ENCODE measurements at places on chromosomes 1 and 21.

DNA sequence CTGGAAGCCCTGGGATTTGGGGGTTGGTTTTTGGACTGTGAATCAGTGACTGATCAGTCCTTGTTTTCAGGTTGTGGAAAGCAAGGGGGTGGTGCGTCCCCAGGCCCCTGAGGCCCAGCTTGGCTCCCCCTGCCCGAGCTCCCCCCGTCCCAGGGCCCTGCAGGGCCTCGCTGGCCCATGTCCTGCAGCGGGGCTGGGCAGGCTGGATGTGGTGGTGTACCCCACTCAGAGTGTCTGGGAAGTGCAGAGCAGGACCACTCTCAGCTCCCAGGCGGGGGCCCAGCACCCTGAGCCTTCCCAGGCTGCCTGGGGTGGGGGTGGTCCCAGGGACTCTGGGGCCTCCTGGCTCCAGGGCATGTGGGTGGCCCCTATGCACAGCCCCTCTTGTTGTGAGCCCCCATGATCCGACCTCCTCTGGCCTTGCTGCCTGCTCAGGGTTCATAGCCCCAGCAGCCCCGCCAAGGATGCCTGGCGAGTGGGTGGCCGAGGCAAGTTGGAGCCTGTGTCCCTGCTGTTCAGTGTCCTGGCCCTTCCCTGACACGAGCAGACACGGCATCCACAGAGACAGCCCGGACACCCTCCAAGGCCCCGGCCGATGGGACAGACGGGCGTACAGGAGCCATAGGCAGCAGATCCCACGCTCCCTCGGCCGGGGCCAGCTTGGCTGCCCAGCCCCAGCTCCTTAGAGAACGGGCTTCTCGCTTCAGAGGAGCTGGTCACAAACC is 37.9 kb downstream of the SLX9 start:
- no peak for DNase-seq

DNA sequence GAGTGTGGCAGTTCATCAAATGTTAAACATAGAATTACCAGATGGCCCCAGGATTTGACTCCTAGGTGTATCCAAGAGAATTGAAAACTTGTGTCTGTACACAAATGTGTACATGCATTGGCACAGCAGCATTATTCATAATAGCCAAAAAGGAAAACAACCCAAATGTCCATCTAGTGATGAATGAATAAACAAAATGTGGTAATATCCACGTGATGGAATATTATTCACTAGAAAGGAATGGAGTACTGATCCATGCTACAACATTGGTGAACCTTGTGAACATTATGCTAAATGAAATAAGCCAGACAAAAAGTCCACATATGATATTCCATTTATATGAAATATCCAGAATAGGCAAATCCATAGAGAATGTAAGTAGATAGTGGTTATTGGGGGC is 77.7 kb downstream of the RAVER2 start:
- no peak for DNase-seq

DNA sequence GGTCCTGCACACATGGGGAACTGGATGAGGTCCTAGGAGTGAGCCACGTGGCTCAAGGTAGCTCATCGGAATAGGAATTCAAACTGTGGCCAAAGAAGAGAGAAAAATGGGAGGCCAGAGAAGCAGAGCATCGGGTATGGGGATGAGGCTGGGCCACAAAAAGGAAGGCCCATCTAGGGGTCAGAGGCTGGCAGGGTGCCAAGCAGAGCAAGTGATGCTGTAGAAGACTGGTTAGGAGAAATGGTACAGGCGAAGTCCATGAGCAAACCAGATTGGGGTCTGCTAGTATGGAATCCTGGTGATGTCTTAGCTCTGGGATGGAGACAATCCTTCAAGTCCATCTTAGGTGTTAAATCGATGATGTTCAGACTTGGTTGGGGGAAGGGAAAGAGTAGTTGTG is 68.0 kb downstream of the TEX35 start:
- no peak for DNase-seq

DNA sequence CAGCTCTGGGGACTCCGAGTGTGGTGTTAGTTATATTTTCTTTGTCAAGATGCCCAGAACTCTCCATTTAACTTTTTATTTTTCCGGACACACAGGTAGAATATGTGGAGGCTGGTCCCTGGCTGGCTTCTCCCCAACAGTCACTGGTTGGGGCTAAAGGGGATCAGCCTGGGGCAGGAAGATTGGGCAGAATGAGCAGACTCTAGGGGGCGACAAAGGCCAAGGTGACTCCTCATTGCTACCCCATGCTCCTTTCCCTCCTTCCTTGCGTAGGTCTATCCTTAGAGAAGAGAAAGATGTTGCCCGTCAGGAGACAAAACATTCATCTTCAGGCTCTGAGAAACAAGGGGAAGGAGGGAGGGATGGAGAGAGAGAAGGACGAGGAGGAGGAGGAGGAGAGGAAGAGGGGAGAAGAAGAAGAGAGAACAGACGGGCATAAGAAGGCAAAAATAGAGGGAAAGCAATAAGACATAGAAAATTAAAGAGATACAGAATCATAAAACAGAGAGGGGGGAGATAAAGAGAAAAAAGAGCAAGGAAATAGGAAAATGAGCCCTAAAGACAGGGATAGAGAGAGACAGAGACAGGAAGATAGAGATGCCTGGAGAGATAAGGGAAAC is 89.9 kb downstream of the FOXD2 start:
- DNase-seq: no peak

- DNase-seq: no peak
These were observed 7.9 kb downstream of the KLHDC8A start for GRCh38 chr1:205348554-205349487.

DNA sequence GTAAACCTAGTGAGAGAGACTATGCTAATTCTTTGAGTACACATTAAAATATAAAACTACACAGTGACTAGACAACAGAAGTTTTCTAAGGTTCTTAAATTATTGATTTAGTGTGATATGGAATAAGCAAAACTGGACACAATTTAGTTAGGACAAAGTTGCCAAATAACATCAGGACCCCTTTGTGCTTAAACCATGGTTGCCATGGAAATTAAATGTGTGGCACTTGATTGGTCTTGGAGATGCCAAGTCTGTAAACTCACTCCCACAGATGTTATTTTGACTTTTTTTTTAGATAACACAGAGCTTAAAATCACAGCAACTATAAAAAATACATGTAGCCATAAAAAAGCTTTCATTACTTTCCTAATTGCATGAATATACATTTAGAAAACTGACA is 234.6 kb downstream of the BRINP3 start:
- no peak for DNase-seq

- DNase-seq: no peak
These were observed 25.1 kb upstream of the ANGPTL1 start for GRCh38 chr1:178895928-178896327.

- no peak for DNase-seq
These were observed 59.6 kb downstream of the SIK1 start for GRCh38 chr21:43367296-43367695.

DNA sequence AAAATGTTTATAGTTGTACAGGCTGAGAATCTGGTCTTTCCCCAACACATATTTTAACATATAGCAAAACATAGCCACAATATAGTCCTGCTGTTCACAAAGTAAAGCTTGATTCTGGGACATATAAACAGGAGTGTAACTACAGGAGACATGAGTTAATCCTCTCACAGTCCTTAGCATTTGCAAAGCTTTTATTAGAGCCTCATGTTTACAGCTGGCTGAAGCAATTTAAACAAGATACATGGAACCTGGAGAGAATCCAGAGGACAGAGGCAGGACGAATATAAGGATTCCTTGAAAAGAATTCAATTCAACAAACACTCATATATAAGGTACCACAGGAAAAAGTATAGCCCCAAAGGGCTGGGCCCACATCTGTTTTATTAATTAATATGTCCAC is 163.4 kb downstream of the ADGRL4 start:
- no peak for DNase-seq

- DNase-seq: no peak
These were observed 1.0 kb downstream of the C1orf198 start for GRCh38 chr1:230867101-230867902.

DNA sequence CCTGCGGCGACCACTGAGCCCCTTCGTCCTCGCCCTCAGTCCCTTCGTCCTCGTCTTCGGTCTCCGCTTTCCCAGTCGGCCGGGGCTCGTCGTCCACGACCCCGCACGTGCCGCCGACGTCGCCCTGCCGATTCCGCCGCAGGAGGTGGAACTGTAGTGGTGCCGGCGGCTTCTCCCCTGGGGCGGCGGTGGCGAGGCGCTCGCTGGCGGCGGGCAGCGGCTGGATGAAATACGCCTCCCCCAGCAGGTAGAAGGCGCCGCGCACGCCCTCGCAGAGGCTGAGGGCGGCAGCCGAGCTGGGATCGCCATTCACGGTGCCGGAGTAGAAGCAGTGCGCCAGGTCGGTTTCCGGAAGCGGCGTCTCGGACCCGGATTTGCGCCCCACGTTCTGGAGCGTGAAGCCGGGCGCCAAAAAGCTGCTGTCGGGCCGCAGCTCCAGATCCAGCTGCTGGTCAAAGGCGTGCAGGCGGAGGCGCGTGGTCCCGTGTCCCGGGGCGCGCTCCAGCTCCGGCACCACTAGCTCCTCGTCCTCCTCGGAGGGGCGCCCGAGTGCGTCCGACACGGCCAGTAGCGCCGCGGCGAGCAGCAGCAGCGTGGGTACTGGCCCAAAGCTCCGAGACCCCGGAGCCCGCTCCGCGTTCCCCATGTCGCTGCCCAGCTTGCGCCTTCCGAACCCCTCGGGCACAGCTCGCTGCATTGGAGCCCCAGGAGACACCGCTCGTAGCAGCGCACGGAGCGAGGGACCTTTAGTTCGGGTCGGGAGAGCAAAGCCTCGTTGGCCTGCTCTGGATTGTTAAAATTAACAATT is 747 bp downstream of the ADAMTS1 start:
- DNase-seq: no peak

DNA sequence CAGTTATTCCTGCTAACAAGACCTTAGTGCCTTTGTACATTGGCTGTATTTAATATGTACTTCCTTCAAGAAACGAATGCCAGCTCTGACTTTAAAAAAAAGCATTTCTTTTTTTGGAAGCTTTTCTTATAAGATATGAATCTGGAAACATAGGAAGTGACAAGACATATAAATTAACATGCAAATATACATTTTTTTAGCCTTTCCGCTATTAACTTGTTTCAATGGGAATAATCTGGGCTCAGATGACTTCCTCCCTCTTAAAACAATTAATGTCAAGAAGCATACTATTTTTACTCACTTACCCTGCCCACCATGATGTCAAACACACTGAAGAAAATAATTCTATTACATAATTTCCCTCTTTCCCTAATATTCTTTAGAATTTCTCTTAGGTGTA is 1.4 kb downstream of the DENND1B start:
- no peak for DNase-seq

- no peak for DNase-seq
These were observed 44.5 kb downstream of the PKP1 start for GRCh38 chr1:201327687-201328240.

GRCh38 chr1:221829327-221830015 is 87.6 kb upstream of the DUSP10 start:
- DNase-seq: no peak

- no peak for DNase-seq
These were observed 50.5 kb upstream of the SLFNL1 start for GRCh38 chr1:41072051-41072450.

GRCh38 chr1:168933141-168933805 is 173.2 kb upstream of the ATP1B1 start:
- DNase-seq: no peak

DNA sequence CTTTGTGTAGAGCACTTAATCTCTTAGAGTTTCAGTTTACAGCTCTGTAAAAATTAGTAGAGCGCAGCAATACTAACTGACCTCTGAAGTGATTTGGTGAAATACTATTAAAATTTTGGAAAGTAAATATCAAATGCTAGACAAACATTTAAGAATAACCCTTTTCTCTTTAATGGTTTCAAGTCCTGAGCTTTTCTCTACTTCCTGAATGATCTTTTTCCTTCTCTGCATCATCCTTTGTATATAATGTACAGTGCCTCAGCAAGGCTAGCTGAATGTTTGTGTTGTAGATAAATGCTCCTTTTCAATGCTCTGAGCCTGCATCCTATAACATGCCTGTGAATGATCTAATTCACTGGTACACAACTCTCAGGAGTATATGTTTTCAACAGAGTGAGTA is 272.9 kb downstream of the ADGRL2 start:
- DNase-seq: no peak

GRCh38 chr1:228987286-228987685 is 252.0 kb downstream of the RHOU start:
- no peak for DNase-seq

GRCh38 chr1:160069460-160070231 is at the start of gene KCNJ10:
KCNJ10 (minus strand) TSS chr1:160070160; CDS start chr1:160042532, 27,628 bp downstream.
- DNase-seq: no peak

DNA sequence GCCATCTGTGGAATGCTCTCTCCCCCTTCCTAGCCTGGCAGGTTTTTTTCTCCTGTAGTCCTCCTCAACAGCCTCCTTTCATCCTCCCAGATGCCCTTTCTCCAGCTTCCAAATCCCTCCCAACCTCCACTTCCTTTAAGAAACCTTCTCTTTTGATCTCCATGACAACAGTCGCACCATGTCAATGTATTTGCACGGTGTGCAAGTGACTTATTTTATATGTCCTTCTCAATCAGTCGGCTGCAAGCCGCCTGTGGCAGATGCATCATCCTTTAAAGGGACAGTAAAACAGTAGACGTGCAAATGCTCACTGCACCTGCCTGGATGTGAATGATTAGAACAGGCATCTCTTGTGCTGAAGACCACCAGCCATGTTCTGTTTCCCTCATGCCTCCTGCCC is 285.2 kb downstream of the PCP4 start:
- DNase-seq: no peak

DNA sequence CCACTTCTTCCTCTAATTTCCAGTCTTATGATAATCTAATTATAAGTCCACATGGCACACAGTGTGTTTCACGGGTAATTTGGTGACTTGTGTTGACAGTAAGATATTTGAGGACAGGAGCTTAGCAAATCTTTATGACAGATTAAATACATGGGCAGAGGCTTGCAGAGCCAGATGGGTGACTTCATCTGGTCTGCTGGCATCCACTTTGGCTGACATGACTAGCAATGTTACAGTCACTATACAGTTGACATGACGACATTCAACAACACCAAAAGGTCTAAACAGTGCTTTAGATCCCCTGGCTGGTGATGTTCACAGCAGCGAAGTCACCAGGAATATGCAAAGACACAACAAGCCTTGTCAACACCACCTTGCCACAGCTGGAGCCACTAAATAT is 147.2 kb downstream of the ETS2 start:
- no peak for DNase-seq

- DNase-seq: no peak
These were observed 102.0 kb downstream of the DIRAS3 start for GRCh38 chr1:67948151-67949080.

GRCh38 chr1:61337441-61337951 is 255.1 kb downstream of the NFIA start:
- DNase-seq: no peak

DNA sequence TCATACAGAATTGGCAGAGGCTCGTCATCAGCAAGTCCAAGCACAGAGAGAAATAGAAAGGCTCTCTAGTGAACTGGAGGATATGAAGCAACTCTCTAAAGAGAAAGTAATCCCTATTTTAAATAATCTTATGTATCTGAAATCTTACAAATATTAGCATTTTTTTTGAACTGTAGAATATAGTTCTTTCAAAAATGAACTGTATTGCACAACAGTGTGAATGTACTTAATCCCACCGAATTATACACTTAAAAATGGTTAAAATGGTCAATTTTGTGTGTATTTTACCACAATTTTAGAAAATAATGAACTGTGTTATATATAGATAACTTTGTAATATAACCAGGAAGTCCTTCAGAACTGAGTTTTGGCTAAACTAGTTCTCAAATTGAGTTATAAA is 75.9 kb downstream of the CCDC18 start:
- no peak for DNase-seq

- DNase-seq: no peak
These were observed 114.0 kb downstream of the PPP1R12B start for GRCh38 chr1:202462342-202463076.

GRCh38 chr1:30101487-30102227 is 621.7 kb downstream of the MATN1 start:
- DNase-seq: no peak

Data from activated T-helper 1 cell treated with anti-CD3 and anti-CD28 coated beads, Interleukin-2, amount 50 U/mL, for 16 hours (primary cell).